ELF-1 (cell line): ENCODE measurements at places on chromosomes 16 and 17.
A peak's percentile ranks its signal among the peaks of the same experiment; 100 is the strongest.

GRCh38 chr16:84379709-84380362, 11.5 kb downstream of the ATP2C2 start:
- peak; percentile 54 for DNase-seq

DNA sequence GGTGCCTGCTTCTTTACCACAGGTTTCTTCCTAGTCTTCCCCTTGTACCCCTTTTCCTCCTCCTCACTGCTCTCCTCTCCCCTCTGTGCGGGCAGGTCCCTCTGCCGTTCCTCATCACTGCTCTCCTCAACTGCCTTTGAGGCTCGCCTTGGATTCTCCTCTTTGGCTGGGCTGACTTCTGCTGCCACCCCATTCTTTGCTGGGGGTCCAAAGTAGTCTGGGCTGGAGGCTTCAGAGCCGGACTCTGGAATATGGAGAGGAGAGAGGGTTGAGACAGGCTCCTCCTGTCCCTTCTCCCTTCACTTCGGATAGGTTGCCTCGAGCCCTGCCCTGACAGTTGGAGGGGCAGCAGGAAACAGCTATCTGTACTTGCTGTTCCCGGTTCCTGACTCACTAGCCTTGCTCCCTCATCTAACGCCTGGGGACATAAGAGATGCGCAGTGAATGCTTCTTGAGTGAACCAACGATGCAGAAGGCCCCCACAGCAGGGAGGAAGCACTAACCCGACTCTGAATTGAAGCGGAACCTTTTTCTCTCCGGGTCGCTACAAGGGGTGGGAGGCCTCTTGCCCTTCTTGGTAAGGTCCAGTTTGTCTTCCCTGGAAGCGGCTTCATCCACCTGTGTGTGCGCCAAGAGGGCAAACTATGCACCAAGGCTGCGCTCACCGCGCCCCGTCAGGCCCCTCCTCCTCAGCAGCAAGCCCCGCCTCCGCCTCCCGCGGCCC, 655 bp downstream of the HIRIP3 start:
- DNase-seq = no peak

- DNase-seq = peak; percentile 28
Measured at GRCh38 chr17:4607773-4608187, 23.5 kb downstream of the SMTNL2 start.

DNA sequence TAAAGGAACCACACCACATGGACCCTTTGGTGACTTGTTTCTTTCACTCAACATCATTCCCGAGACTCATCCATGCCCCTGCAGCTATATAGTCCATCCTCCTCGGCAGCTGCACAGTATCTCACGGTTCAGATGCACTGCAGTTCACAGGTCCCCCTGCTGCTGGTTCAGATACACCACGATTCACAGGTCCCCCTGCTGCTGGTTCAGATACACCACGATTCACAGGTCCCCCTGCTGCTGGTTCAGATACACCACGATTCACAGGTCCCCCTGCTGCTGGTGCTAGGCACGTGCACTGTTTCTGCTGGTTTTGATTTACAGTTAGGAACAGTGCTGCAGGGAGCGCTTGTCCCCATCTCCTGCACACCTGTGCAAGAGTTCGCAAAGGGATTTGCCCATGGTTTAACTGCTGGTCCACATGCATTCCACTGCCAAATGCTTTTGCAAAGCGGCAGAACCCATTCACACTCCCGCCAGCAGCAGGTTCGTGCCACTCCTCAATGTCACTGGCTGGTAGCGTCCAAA, 3.8 kb downstream of the HSDL1 start:
- DNase-seq = peak; percentile 35
